ENCODE measurements at places on chromosomes 7 and 10.

DNA sequence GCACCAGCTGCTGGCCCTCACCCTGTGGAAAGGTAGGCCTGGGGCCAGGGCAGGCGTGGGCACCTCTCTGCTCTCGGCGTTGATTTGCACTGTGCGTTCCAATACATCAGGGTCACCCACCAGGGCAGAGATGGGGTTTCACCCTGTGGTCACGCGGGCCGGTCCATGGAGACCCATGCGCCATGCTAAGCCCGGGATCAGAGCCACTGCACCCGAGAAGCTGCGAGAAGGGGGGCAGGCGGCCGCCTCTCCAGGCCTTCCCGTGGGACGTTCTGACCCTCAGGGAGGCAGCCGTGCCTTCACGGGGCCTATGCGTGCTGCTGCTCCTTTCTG, 11.1 kb downstream of the GET4 start:
- DNase-seq = no peak

DNA sequence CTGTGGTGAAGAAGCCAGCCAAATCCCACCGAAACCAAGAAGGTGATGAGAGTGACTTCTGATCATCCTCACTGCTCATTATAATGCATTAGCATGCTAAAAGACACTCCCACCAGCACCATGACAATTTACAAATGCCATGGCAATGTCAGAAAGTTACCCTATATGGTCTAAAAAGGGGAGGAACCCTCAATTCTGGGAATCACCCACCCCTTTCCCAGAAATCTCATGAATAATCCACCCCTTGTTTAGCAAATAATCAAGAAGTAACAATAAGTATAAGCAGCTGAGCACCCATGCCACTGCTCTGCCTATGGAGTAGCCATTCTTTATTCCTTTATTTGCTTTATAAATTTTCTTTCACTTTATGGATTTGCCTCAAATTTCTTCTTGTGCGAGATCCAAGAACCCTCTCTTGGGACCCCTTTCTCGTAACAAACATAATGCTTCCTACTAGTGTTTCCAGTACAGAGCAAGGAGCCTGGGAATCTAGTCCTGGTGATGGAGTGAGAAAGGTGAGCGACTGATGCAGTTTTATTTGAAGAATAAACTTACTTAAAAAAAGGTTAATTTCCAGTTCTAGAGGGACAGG, 18.4 kb upstream of the EXOC6 start:
- no peak for DNase-seq

GRCh38 chr7:138388673-138389491, 71.2 kb upstream of the TRIM24 start:
- no peak for DNase-seq

DNA sequence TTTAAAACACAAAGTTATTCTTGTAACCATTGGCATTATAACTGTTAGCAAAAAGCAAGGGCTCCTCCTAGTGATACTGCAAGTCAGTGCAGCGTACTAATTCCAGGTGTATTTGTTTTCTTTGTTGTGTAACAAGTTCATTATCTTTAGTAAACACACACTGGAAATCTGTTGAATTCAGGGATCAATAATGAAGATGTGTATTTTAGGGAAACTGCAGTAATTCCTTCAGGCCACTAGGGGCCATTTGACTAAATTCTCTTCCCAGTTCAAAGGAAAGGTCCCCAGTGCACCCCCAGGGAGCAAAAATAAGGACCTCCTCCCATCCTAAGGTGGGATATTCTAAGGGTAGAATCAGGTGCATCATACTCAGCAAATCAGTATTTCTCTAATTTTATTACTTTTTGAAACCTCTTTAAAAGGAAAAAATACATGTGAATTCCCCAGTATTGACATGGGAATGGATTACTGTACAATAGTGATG, 158.6 kb upstream of the LYZL1 start:
- DNase-seq = no peak

DNA sequence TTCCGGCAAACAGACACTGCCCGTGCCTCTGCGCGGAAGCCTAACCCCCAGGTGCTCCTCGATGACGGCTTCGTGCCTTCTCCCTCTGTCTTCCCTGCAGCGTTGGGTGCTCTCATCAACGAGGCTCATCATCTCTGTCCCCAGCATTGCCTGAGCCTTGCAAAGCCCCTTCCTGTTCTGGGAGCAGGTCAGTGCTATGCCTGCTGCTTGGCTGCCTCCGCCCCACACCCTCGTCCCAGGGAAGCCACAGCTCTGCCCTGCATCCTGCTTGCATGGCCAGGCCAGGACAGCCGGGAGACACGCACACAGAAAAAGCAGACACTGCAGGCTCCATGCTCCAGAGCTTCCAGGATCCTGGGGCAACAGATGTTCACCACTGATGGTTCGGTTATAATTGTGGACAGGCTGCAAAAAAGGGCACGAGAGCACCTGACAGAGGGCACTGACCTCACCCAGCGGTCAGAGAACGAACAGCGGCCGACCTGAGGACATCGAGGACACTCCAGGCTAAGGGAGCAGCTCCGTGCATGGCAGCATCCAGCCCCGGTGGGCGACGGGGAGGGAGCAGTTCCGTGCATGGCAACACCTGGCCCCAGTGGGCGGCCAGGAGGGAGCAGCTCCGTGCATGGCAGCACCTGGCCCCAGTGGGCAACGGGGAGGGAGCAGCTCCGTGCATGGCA, 265.5 kb downstream of the PTPRN2 start:
- DNase-seq = no peak

Data from fibroblast of skin of back (primary cell).